ENCODE measurements at places on chromosomes 4 and X.

DNA sequence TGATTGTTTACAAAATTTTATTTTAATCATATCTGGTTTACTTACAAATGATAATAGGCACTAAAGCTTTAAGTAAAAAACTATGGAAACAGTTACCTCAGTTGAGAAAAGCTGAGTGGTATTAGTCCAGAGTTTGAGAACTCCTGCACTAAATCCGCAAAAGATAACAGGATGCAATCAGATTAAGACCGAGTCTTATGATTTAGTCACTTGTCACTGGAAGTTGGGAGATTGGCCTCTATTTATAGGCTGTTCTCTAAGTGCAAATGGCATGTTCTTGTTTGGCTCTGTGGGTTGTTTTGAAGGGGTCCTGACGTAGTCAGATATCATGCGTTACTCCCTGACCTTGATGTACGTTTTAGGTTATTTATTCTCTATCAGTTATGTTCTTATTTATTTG lies 6.3 kb downstream of the GPAT3 start:
- no peak for DNase-seq

- DNase-seq, result no peak
Measured at GRCh38 chr4:79235095-79235494, 90.8 kb downstream of the NAA11 start.

GRCh38 chr4:151276787-151277562 lies at the start of gene PRSS48:
PRSS48 (plus strand) TSS chr4:151277161; CDS start chr4:151277173, 12 bp downstream.
- DNase-seq, result peak; percentile 67

DNA sequence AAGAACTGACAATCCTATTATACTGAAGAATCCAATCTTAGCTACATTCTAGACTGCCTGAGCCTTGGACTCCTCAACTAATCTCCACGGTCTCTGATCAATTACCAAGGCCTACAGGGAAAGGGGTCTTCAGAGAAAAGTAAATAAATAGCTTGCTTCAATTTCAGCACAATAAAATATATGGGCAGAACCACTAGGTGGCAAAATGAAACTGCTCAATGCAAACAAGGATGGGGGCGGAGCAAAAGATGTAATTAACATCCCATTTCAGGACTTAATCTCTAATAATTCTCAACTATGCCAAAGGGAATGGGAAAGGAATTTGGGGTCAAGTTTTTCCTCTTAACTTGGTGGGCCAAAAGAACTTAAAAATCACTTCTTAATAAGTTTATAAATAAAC lies 78.4 kb upstream of the MAP3K15 start:
- peak; percentile 39 for DNase-seq

- DNase-seq, result peak; percentile 66
Measured at GRCh38 chr4:145609481-145610427, 9.4 kb upstream of the MMAA start.

DNA sequence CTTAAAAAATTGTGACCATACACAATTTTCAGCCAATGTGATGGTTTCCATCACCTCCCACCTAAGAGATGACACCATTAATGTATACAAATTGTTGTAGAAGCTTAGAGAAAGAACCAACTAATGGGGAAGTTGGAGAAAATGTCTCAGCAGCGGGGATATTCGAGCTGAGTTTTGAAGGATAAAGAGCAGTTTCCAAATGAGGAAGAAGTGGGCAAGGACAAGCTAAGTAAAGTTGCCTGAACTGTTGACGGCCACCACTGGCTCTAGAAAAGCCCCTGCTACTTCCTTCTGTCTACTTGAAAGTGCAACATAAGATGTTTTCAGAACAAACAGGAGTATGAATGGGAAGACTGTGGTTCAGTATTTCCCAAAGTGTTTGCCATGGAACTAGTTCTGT lies 92.0 kb downstream of the CHRNA9 start:
- no peak for DNase-seq

DNA sequence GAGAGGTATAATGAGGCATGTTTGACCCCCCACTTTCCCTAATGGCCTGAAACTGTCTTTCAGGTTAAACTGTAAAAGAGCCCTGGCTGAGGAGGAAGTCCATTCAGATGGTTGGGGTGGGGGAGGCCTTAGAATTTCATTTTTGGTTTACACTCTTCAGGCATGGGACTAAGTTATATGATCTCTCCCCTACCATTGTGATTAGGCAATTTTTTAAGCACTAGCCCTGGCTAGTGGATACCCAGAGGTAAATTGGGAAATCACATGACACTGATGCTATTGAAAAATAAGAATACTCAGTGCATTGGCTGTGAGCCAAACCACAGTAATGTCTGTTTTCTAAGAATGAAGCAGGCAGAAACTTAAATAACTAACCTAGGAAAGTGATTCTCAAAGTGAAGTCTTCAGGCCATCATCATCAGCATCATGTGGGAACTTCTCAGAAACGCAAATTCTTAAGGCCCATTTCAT lies 149.7 kb downstream of the RRAGB start:
- peak; percentile 85 for DNase-seq

DNA sequence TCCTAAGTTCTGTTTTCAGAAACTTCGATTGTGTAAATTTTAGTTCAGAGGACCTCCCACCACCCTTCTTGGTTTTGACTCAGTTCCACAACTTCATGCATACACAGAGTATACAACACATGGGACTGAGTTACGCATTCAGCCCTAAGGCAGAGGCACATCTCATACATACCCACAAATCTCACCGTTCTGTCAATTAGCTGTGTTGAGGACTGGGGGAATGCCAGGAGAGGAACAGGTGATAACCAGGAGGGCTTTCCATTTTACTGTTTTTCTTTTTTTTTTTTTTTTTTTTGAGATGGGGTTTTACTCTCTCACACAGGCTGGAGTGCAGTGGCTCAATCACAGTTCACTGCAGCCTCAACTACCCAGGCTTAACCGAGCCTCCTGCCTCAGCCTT lies 150.2 kb downstream of the TSPAN5 start:
- DNase-seq, result no peak

DNA sequence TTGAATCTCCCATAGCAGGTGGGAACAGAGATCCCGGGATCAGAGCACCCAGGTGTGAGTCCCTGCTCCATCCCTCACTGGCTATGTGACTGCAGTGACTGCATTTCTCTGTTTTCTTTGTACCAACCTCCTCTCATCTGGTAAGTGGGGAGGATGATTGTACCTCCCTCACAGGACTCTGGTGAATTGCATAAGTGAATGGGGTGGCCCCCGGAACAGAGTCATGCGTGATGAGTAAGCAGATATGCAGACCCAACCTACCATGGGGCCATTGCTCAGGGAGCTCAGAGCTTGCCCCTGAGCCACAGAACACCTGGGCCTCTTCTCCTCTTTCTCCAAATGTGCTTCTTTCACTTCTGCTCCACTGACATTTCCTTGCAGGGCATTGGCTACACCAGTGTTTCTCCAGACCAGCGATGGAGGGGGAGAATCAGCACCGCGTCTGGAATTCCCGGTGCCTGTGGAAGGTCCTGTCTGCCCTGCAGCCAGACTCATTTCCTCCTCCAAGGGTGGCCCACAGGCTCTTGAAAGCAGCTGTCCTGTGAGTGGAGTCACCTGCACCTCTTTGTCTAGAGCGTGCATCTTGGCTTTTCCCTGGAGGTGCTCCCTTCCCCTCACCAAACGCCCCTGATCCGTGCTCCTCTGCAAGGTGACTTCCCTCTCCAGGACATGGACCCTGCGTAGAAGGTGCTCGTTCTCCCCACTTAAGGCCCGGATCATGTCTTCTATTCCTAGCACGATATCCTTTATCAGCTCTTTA lies 30.0 kb downstream of the C4orf50 start:
- DNase-seq, result no peak

GRCh38 chr4:100979736-100980135 lies 367.6 kb downstream of the PPP3CA start:
- DNase-seq, result no peak

GRCh38 chr4:98369322-98369721 lies 108.1 kb downstream of the RAP1GDS1 start:
- no peak for DNase-seq

DNA sequence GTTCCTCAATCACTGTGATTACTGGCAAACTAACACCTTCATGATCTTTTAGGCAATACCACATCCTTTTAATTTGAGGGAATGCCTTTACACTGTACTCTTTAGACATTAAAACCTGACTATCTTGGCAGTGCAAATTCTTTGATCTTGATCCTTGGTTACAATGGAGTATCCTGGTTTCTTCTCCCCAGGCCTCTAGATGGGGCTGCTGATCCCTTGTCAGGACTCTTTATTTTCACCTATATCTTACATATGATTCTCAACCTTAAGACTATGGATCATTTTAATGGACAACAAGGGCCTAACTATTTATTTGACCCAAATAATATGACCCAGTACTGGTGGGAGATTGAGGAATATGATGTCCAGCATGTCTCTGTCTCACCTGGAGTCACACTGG lies 1005.5 kb upstream of the INTU start:
- DNase-seq, result peak; percentile 4

Measured in kidney tubule cell (primary cell).